ENCODE measurements at places on chromosomes 6 and 20.

DNA sequence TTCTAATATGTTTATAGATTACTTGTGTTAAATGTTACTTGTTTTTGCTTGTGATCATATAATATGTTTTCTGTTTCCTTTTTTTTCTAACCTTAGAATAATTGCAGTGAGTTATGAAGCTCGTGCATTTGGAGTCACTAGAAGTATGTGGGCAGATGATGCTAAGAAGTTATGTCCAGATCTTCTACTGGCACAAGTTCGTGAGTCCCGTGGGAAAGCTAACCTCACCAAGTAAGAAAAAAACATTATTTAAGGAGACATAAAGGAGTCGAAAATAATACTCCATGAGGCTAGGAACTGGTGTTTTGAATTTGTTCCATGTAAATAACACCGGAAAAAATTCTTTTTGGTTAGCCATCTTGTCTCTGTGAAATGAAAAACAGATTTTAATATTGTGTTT lies 6.9 kb downstream of the POLH start:
- no peak for DNase-seq

DNA sequence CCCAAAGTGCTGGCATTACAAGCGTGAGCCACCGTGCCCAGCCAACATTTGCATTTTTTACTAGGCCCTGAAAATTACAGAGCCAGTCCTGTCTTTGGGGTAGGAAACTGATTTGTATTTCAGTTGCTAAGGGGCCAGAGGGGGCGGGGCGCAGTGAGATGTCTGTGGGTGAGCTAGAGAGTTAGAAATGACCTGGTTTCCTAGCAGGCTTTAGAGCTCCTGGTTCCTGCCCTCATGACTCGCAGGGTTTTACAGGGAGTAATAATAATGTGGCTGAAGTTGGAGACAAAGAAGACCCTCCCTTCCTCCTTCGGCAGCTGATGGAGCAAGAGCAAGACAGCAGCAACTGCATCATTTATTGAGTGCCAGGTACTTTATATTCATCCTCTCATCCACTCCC lies 131.5 kb downstream of the TFAP2C start:
- DNase-seq: no peak

DNA sequence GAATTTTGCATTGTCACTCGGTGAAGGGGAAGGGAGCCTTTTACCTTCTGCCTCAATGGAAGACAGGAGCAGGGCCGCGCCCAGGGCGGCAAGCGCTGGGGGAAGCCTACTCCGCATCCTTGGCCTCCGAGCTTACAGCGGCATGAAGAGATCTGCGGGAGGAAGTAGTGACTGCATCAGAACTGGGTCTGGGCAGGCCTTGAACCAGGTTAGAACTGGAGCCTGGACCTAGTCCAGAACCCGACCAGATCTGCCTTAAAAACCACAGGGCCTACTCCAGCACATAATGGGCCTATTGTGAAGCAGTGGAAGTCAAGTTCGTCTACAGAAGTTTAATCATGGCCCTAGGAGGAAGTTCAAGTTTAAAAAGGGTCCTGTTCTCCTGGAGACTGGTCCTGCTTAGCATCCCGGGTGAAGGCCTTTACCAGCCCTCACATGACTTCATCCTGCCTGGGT lies 3.1 kb downstream of the COL12A1 start:
- DNase-seq: no peak

- DNase-seq: no peak
Observed at GRCh38 chr20:23187751-23188150, 101.6 kb upstream of the CD93 start.

GRCh38 chr6:55726144-55726543 lies 147.2 kb upstream of the HMGCLL1 start:
- no peak for DNase-seq

GRCh38 chr6:158487495-158487894 lies 72.4 kb upstream of the TMEM181 start:
- DNase-seq: no peak

DNA sequence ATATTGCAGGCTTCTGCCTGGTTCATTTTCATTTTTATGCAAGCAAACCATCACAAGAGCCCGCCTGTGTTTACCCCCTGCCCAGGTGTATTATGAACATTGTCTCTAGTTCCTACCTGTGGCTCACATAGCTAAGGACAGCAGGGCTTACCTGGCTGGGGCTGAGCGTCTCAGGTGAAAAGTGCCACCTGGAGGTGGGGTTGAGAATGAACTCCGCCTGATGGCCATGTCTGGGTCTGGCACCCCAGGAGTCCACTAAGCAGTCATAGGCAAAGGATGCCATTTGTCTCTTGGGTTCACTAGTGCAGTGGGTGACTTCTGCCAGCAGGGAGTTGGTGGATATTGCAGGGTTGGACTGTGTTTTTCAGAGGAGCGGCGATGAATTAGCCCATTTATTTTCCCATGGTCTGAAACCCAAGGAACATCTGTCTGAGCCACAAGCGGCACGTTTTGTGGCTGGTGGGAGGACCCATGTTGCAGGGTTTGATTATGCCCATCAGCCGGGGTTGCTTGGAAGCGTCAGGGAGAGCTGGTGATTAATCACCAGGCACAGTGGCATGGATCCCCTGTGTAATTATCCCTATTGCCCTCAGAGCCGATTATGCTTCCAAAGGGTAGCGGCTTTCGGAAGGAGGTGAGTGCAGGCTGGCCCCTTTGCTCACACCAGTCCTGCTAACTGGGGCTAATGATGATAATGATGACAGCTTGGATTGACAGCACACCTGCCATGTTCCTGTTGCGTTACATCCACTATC lies 92.1 kb downstream of the CDH26 start:
- DNase-seq: no peak

- DNase-seq: no peak
Observed at GRCh38 chr20:50221501-50222308, 31.1 kb downstream of the CEBPB start.
